Effector CD4-positive, alpha-beta T cell (primary cell): ENCODE measurements at places on chromosomes 12 and 14.

DNA sequence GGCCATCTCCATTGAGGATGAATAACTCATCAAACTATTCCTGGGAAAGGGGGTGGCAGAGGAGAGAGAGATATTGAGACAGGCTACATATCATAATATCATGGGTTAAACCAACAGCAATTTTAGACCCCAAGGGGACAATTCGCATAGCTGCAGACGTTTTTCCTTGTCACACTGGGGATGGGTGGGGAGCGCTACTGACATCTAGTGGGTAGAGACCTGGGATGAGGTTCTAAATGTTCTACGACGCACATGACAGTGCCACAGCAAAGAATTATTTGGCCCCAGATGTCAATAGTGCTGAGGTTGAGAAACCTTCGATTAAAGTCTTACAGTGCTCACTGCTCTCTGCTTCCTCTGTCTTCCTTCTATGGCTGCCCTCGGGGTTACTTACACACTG lies 425.6 kb downstream of the NRXN3 start:
- no peak for DNase-seq

DNA sequence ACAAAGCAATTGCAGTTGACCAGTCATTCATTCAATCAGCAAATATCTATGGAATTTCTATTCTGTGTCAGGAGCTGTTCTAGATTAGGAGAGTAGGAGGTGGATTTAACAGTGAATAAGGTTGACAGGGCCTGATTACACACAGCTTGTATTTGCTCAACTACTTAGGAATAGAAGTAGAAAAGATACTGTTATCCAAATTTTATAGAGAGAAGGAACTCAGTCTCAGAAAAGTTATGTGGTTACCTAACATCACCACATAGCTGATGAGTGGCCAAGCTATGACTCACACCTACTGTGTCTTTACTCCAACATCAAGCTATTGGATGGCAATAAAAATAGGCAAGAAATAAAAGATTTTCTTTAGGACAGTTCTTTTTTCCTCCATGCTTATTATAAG lies 374.8 kb downstream of the RMST start:
- DNase-seq = no peak

- no peak for DNase-seq
These were observed 128.2 kb downstream of the SLC38A6 start for GRCh38 chr14:61109288-61109687.

- DNase-seq = no peak
These were observed 28.8 kb downstream of the YEATS4 start for GRCh38 chr12:69388371-69388770.

DNA sequence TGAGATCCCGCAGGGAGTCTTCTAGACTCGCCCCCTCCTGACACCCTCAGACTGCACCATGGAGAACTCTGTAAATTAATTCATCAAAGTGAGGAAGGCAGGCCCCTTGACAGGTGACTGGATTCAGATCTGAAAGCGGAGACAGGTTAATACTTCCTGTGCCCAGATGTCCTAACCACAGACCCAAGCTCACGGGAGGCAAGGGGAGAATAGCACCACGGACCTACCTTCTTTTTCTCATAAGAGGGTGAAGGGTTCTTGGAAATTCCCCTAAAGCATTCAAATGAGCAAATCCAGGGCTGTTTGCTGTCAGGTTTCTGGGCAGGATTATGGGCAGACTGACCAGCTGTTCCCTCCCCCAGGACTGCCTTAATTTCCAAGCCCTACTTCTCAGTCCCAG lies 170.0 kb downstream of the ZFP36L1 start:
- no peak for DNase-seq

GRCh38 chr14:54902143-54902520 lies 494 bp downstream of the GCH1 start:
- DNase-seq = peak; percentile 79

- DNase-seq = no peak
These were observed 651.3 kb upstream of the MIS18BP1 start for GRCh38 chr14:45904314-45904713.

DNA sequence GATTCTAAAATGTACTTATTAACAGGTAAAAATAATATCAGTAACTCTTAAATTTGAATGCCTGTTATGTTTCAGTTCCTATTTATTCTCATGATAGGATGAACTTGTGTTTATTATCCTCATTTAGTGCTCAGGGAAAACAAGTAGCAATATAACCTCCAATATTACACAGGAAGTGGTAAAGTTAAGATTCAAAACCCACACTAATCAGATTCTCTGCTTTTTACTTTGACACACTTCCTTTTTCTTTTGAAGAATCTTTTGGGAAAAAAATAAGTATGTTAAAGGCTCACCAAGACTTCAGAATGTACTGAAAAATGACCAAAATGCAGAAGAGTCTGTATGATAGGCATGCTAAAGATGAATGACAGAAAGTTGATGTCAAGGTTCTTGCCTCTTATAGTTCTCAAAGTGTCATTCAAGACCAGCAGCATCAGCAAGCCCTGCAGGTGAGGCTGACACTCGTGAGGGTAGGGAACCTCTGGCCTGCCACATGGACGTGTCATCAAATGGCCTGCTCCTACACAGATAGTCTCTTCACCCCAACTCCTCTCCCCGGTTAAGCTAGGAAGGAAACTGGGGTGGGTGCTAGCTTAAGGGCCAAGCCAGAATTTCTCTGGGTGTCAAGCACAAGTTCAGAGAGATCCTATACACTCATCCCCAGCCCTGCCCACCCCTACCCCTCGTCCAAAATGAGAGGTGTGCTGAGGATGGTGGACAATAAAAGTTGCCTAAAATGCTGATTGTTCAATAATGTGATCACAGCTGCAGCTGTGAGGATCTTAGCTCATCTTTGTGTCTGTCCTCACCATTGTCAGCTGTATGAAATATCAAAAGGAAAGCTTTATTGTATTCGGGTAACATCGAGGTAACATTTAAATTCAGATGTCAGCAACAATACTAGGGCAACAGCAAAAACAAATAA lies 6.3 kb downstream of the TBPL2 start:
- no peak for DNase-seq

DNA sequence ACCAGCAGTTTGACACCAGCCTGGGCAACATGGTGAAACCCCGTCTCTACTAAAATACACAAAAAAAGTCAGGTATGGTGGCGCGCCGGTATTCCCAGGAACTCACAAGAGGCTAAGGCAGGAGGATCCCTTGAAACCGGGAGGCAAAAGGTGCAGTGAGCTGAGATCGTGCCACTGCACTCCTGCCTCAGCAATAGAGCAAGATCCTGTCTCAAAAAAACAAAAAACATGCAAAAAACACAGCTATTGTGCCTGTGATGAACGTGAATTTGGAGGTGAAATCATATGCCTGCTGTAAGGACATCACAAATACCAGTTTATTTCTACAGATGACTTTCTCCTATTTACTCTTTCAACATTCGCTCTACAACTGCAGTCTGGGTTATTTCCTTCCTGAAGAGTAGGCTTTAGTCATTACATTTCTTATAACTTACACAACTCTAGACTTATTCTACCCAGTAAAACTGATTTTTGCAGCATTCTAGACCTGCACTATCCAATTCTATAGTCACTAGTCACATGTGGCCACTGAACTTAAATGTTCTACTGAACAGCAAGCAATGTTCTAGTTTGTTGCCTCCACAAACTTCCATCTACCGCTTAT lies 48.3 kb downstream of the HNRNPC start:
- no peak for DNase-seq

DNA sequence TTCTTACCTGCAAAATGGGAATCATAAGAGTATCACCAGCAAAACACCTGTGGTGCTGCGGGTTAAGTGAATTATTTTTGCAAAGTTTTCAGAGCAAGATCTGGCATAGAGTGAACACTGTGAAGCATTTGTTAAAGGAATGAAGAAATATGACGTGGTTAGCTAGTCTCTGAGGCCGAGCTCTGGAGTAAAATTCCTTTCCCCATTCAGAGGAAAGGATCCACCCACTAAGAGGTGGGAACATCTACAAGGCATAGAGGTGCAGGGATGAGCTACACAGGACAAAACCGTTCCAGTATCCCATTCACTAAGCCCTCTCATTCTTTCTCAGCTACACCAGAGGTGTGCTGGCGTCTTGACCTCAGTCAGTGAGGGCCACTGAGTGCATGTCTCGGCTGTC lies 48.5 kb downstream of the JAG2 start:
- DNase-seq = no peak

DNA sequence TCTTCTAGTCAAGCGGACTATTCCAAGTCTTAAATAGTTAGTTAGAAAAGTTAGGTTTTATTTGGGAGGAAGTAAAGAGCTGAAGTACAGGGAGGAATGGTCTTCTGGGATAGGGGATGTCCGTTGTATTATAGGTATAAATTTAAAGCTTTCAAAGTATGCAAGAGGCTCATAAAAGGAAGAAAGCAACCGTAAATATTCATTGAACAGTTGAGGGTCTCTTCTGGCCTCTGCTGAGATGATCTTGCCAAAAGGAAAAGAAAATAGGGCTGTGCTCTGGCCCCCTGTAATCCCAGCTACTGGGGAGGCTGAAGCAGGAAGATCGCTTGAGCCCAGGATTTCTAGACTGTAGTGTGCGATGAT lies 377 bp upstream of the TIMELESS start:
- DNase-seq = no peak

GRCh38 chr12:93214523-93215289 lies 163.0 kb upstream of the NUDT4 start:
- no peak for DNase-seq

DNA sequence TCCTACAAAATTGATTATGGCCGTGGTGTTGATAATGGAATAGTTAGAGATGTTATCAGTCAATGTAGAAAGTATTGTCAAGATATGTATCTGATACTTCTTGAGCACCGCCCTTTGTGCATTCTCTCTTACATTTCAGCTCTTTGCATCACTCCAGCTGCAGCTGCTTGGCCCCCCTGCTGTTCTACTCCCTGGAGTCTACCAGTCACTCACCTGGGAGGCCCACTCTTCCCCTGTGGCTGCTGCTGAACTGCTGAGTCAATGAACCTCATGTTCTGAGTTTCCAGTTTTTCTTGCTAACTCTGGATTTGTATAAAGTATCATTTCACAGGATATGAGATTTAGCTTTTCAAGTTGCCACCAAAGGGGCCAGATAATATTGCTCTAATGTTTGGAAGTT lies 312.8 kb upstream of the SLC16A7 start:
- no peak for DNase-seq

GRCh38 chr14:79680087-79680486 lies 531.2 kb downstream of the DIO2 start:
- DNase-seq = no peak

- DNase-seq = no peak
These were observed 343.0 kb downstream of the BMP4 start for GRCh38 chr14:53613404-53614253.
